ENCODE measurements at places on chromosomes 11 and 22.

GRCh38 chr11:2296913-2297622, 4.7 kb downstream of the C11orf21 start:
- DNase-seq = no peak

- DNase-seq = no peak
Measured at GRCh38 chr22:23204125-23204488, 23.8 kb downstream of the BCR start.

- DNase-seq = no peak
Measured at GRCh38 chr11:1491379-1491778, 4.8 kb upstream of the MOB2 start.

GRCh38 chr11:65927904-65928397, 8.7 kb downstream of the DRAP1 start:
- DNase-seq = peak; percentile 92

DNA sequence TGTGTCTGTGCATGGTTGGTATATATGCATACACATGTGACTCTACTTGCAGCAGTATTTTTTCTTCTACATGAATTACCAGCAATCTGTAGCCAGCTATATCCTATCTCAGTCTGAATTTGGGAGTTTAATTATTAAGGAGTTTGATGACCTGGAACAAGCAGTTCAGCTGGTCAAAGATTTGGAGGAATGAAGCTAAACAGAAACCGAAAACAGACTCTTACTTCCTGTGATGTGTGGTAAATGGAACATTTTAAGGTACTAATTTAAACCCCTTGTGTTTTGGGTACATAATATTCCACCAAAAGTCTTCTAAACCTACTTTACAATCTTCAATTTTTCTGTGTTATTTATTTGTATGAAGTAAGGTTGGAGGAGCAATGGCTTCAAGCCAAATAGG, 124.4 kb upstream of the PGR start:
- no peak for DNase-seq

DNA sequence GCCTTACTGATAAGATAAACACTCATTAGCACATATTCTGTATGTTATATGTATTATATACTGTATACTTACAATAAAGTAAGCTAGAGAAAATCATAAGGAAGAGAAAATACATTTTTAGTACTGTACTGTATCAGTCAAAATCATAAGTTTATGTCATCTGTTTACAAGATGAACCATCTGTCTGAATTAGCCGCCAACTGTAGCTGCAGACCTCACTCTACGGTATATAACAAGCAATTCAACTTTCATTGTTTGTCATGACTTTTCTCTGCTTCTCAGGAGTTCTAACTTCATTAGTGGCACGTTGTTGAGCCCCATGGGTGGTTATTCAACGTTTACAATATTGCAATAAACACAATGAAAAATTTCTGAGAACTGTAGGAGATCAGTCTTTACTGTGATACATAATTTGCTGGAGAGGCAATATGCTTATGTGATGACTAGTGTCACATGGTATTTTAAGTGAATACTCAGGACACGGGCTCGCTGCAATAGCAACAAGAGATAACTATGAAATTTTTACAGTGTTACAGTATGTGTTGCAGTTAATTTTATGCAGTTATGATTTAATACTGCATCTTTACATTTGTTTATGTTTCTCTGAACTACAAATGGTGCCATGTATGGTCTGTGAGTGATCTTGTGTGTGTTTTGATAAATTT, 132.2 kb upstream of the CTSC start:
- DNase-seq = no peak

GRCh38 chr22:23534851-23535717, 45.0 kb downstream of the IGLL1 start:
- no peak for DNase-seq

All from suppressor macrophage treated with lipopolysaccharide for 4 hours (primary cell).